ENCODE measurements at places on chromosomes 6 and 20.

DNA sequence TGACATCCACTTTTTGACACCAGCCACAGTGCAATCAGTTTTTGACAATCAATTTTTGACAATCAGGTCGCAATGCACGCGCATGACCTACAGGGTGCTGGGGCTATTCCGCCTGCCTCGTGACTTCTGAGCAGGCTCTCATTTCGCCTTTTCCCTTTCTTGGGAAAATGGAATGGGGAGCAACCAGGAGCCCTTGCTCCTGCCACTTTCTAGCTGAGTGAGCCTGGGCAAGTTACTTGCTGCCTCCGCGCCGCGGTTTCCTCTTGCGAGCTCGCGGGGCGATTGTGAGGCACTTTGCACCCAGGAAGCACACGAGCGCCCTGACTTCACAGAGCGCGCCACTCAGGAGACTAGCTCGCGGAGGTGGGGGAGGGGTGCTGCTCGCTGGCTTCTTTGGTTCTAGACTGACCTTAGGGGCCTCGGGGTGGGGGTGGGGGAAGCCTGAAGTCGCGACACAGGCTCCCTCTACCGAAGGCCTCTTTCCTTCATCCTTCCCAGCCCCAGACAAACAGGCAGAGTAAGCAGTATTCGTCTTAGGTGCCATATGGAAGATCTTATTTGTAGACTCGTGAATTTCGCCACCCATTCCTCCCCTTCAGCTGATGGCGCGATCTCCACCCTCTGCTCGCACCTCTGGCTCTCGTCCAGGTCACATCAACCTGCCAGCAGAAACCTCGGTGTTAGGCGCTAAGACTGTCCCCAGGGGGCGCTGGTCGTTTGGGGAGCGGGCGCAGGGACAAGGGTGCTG, 4.6 kb downstream of the TP53TG5 start:
- DNase-seq: peak; percentile 88

DNA sequence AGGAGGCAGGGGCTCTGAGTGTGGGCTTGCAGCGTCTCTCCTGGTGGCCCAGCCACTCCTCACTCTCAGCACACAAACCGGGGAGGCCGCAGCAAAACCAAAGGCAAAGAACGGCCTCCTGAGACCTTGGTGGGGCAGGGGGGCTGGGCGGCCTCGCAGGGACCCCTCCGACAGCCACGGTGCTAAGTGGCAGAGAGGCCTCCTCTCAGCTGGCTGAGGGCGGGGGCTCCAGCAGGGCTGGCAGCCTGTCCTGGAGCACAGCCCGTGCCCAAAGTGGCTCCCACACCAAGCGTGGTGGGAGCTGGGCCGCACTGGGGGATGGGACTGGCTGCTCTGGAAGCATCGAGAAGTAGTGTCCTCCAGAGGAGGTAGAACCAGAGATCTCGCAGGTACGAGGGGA, 334.4 kb downstream of the QKI start:
- no peak for DNase-seq

DNA sequence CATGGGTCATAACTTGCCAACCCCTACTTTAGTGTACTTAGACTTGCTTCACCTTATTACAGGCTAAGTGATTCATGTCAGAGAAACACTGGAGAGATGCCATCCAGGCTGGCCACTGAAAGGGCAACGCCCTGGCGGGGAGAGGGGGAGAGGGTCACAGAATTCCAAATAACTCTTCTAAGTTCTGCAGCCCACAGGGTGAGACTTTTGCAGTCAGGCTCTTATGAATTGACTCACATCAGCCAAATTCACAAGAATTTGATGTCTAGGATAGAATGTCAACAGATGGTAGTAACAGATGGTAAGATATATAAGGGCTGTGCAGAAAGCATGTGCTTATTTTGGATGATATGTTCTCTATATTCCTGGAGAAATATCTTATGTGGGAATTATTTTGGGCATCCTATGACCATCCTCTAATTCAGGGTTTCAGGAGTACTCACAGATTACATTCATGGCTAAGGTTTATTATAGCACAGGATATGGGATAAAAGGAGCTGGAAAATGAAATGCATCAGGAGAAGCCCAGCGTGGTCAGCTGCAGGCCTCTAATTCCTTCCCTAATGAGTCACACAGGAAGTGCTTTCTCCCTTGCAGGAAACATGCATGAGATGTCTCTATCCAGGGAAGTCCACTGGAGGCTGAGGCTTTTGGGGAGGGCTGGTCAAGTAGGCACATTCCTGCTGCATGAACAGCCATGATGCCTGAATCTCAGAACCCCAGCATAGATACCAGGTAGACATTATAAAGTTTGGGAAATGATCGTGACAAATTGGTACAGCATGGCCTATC, 58.7 kb upstream of the RIN2 start:
- no peak for DNase-seq

GRCh38 chr6:16933961-16934360, 167.9 kb upstream of the STMND1 start:
- no peak for DNase-seq

- DNase-seq: no peak
Measured at GRCh38 chr20:38197217-38197616, 32.1 kb upstream of the TGM2 start.

- DNase-seq: peak; percentile 31
Measured at GRCh38 chr20:46651091-46651962, at the start of gene SLC13A3. Gene SLC13A3, minus strand, starts transcription at chr20:46651459. Its CDS starts 38 bp downstream, at chr20:46651421.

- no peak for DNase-seq
Measured at GRCh38 chr20:54227751-54228150, 19.9 kb downstream of the PFDN4 start.

DNA sequence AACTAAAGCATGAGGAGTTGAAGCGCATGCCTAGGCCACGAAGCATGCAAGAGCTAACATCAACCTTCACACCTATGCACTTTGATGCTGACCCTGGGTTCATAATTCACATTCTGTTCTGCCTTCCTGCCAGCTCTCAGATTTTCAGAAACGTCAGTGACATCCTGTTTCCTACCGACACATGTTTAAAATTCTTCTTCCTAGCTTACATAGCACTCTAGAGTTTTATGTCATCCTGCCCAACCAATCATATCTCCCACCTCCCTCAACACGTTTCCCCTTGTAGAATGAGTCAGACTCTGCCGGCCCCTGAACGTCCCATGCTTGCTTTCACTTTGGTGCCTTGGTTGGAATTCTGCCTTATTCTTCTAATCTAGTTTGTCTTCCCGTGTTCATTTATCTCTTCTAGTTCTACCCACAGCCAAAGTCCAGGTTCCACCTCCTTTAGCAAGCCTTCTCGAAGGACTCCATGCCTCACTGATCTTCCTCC, 97.2 kb upstream of the MAP7 start:
- no peak for DNase-seq

DNA sequence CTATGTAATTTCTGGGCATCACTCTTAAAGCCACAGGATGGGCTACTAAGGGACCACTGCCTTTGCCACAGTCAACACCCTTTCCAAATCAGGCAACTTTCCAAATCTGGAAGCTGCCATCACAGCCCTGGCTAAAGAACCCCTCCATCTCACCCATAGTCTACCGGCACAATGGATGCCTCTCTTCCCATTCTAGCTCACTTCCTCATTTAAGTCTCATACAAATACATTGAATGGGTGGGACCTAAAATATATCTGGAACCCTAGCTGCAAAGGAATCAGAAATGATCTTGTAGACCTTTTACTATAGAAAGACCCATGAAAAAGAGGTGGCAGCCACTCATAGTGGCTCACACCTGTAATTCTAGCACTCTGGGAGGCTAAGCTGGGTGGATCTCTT, 3.3 kb upstream of the TREML4 start:
- DNase-seq: no peak

GRCh38 chr6:22029171-22029570, 267.7 kb downstream of the PRL start:
- DNase-seq: no peak

- DNase-seq: no peak
Measured at GRCh38 chr20:47370850-47371782, 14.6 kb upstream of the ZMYND8 start.

GRCh38 chr6:5619249-5619648, 357.9 kb downstream of the FARS2 start:
- DNase-seq: no peak

GRCh38 chr6:115214283-115214682, 846.4 kb downstream of the FRK start:
- no peak for DNase-seq

- DNase-seq: no peak
Measured at GRCh38 chr20:16417001-16417400, 156.2 kb downstream of the KIF16B start.

DNA sequence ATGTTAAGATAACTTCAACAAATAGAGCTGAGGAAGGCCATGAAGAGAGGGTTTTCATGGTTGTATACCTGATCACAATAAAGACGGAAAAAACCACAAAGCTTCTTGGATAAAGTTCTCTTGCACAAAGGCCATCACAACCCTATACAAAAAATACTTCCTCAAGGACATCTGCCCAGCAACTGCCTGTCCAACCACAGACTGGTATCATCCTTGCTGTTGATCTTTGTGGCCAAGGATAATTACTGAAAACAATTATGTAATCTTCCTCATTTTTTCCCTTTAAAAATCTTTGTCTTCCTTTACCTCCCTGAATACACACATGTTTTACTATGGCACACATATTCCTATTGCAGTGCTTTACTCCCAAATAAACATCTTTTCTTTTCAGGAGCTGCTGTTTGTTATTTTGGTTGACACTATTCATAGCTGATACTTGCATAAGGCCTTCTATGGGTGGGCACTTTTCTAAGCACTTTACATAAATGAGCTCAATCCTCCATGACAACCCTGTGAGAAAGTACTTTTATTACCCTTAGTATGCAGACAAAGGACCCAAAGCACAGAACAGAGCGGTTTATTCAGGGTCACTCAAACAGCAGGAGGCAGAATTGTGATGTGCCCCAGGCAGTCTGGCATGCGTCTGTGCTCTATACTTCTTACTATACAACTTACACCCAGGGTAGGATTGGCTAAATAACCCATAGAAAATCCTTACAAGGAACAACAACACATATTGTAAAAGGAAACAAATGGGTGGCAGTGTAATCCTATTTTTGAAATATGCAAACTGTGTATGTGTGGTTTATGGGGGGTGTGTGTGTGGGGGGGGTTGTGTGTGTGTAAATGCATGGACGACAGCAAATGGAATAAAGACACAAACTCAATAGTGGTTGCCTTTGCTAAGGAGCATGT, 35.1 kb downstream of the SNRNP48 start:
- no peak for DNase-seq

GRCh38 chr6:144178323-144178722, 28.0 kb downstream of the STX11 start:
- no peak for DNase-seq

All from kidney (tissue), 22 donors.